ENCODE measurements at places on chromosomes 13 and 19.

GRCh38 chr13:78779608-78780007, 120.7 kb upstream of the OBI1 start:
- DNase-seq, result no peak

GRCh38 chr19:9986787-9987281, 23.5 kb downstream of the COL5A3 start:
- DNase-seq, result no peak

DNA sequence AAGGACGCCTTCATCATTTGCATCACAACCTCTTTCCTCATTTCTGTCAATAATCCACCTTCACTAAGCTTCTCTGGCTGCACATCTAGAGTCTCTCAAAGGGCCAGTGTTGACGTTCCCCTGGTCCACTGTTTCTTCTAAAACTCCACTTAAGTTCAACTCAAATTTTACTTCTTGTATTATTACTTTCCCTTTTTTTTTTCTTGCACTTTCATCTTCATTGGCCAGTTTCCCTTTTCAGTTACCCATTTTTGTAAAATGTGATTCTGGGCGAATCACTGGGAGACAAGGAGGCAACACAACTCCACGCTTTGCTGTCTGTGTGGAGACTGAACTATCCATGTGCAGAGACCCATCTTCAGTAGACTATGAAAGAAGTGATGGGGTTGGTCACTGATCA, 128.6 kb upstream of the RNF113B start:
- no peak for DNase-seq

- DNase-seq, result no peak
Observed at GRCh38 chr13:106480351-106480910, 55.0 kb downstream of the EFNB2 start.

DNA sequence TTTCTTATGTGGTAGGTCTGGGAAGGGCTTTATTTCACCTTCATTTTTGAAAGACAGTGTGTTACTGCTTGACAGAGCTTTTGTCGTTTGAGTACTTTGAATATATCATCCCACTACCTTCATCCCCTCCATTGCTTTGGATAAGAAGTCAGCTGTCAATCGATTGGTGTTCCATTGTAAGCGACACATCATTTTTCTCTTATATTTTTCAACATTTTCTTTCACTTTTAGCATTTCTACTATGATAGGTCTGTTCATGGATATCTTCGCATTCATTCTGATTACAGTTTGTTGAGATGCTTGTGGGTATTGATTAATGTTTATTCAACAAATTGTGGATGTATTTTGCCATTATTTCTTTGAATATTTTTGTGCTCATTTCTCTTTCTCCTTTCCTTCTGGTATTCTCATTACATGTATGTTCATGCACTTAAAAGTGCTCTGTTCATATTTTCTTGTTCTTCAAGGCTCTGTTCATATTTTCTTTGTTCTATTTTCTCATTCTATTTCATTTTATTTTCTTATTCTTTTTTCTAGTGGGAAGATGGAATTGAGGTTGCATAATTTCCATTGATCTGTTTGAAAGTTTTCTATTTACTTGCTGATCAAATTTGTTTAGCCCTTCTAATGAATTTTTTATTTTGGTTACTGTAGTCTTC, 29.2 kb downstream of the ZNF546 start:
- no peak for DNase-seq

GRCh38 chr13:48874165-48874564, 101.5 kb upstream of the FNDC3A start:
- no peak for DNase-seq

GRCh38 chr19:2274931-2275535, 6.9 kb downstream of the PEAK3 start:
- DNase-seq, result no peak

- no peak for DNase-seq
Observed at GRCh38 chr13:85738696-85739320, 60.4 kb downstream of the SLITRK6 start.

DNA sequence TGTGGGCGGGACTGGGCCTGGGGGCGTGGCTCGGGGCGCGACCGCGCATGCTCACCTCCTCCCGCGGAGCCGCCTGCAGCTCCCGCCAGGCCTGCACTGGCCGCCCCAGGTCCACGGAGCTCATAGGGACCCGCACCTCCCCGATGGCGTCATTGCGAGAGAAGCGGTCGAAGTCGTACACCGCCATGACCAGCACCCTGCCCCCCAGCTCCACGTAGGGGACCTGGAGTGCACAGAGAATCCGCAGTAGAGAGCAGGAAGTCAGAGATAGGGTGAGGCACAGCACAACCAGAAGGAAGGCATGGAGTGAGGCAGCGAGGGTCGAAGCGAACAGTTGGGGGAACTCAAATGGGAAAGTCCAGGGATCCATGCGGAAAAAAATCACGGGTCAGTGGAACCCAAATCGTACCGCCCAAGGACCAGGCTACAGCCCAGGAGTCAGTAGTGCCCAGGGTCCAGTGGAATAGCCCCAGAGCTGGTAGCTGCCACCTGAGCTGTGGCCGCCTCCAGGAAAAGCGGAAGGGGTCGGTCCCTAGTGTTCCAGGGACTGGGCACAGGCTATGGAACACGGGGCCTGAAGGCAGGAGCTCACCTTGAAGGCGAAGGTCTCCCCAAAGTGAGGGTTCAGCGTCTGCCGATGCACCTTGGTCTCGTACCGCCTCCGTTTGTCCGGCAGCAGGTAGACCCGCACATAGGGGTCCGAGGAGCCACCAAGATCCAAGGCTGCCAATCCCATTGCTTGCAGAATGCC, 4.8 kb downstream of the SYT5 start:
- DNase-seq, result no peak

GRCh38 chr13:30224732-30225131, 82.6 kb downstream of the KATNAL1 start:
- no peak for DNase-seq

DNA sequence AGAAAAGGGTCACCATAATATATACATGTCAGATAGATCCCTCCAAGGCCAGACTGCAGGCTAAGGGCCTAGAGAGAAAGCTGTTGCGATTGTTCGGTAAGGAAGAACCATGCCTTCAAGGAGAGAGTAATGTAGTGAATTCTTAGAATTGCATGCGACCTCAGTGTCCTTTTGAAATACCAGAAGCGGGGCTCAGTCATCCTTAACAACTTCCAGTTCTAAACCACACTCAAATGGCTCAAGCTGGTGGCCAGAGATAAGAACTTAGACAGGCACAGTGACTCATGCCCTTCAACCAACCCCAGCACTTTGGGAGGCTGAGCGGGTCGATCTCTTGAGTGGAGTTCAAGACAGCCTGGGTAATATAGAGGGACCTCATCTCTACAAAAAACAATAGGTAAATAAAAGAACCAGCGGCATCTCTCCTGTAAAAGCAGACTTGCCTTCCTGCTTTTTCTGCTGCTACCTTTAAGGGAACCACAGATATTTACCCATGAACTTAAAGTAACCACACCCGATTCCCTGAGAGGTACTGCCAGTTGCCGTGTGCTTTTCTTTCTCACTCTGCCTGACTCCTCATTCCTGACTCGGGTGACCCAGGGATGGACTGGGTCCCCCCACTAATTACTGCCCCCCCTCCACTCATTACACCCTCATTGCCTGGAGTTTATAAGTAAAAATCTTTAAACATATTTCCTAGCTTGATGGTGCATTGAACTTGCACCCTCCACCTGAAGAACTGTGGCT, 15.4 kb upstream of the SIGLEC6 start:
- no peak for DNase-seq

DNA sequence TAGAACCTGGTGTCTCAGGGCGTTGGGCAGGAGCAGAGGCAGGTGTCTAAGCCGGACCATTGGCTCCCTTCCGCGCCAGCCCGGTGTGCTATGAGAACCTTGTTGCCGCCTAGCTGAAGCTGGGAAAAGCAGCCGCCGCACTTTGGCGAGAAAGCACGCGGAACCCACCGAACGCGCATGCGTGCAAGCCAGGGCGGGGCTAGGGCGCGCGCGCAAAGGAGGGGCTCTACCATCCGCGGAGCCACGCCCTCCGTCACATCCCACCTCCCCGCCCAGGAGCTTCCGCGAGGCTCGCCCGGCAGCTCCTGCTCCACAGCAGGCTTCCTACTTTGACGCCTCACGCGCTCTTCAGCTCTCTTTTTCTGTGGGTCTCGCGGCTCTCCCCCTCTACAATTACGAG, 51.3 kb downstream of the WDR87 start:
- no peak for DNase-seq

DNA sequence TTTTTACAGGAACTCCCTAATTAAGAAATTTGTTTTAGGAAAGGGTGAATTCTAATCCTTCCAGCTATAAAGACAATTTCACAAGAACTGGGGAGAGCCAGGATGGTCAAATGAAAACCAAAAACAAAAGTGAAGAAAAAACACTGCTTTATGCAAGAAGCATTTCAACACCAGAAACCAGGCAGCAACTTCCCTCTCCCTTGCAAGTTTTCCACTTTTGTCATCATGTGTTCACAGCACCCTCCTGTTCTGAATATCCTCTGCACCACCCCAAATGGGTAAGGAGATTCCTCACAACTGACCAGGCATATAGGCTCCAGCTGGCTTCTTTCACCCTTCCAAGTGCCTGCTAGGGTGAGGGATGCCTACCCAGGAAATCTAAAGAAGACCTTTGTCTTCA, 328.1 kb downstream of the TBC1D4 start:
- DNase-seq, result no peak

- DNase-seq, result no peak
Observed at GRCh38 chr13:63514886-63515285, 2099.2 kb upstream of the PCDH20 start.

- no peak for DNase-seq
Observed at GRCh38 chr19:17235300-17235970, 9.4 kb downstream of the OCEL1 start.

- DNase-seq, result no peak
Observed at GRCh38 chr19:46860846-46861690, at the start of gene ARHGAP35. Gene ARHGAP35 (plus strand): TSS chr19:46860997. CDS start chr19:46918676, 57,679 bp downstream.

GRCh38 chr13:29402166-29402636, 193.3 kb downstream of the SLC7A1 start:
- DNase-seq, result no peak

GRCh38 chr19:8561075-8561764, 16.0 kb downstream of the MYO1F start:
- DNase-seq, result no peak

DNA sequence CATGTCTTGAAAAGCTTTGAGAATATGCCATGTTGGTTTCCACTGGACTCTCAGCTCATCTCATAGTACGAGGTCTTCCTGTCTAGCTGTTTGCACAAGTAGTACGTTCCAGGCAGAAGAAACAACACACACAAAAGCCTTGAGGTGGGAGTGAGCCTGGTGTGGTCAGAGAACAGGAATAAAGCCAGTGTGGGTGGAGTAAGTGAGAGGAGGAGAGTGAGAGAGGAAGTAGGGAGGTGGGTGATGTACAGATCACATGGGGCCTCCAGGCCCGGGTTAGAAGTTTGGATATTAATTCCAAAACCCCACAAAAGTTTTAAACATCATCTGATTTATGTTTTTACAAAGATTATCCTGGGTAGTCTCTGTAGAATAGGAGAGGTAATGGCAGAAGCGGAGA, 230.6 kb downstream of the MTUS2 start:
- no peak for DNase-seq

DNA sequence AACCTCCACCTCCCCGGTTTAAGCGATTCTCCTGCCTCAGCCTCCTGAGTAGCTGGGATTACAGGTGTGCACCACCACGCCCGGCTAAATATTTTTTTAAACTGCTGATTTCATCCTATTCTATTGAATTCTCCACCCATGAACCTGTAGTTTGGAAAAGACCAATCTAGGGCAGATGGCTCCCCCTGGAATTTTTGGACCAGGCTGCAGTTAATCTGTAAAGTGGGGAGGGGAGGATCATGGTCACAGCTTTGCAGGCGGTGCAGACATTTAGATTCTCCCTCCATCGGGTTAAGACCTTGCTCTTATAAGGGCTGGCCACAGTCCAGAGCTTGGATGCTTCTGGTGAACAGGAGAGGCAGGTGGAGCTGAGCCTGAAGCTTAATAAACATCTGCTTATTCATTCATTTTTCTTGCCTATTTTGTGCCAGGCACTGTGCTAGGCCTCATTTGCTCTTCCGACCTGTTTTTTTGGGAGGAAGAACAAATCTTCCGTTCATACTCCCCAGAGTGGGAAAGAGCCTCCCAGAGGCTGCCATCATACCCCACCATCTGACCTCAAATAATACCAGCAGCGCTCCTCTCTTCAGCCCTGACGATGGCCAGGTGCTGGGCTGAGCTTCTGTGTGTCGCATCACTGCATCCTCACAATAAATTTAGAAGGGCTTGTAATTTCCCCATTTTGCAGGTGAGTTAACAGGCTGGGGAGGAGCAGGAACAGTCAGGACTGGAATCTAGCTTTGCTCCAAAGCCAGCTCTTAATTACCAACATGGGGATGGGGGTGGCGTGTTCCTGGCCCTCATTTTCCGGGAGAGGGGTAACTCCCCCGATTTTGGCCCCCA, 902 bp upstream of the CCDC106 start:
- DNase-seq, result no peak

DNA sequence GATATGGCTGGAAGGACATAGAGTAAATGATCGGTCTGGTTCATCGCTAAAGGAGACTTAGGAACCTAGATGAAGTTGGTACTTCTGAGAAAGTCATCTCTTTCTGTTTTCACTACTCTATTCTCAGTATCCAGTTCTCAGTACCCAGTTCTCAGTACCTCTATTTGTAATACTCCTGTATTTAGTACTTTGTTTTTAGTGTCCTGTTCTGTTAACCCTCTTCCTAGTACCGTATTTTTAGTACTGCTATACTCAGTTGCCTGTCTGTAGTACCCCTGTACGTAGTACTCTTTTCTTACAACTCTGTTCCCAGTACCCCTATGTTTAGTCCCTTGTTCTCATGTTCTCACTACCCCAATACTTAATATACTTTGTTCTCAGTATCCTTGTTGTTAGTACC, 1.2 kb downstream of the RFXAP start:
- DNase-seq, result no peak

DNA sequence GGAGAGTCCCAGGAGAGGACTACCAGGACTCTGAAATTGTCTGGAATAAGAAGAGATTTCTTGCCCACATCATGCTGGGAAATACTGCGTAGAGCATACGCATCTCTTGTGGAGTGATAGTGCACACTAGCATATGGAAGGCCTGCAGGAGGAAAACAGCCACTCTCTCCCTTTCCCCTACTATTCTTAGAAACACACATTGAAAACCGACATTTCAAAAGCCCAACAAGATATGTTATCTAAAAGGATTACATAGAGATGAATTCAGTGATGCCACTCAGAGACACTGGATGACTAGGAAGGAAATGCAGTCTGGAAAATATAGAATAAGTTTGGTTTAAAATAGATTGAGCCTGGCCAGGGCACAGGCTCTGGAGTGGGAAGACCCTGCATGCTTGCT, 388.7 kb upstream of the NBEA start:
- DNase-seq, result no peak

GRCh38 chr13:64457976-64458375, 2772.2 kb downstream of the PCDH9 start:
- peak; percentile 76 for DNase-seq
